ENCODE measurements at places on chromosomes 11 and 22.

DNA sequence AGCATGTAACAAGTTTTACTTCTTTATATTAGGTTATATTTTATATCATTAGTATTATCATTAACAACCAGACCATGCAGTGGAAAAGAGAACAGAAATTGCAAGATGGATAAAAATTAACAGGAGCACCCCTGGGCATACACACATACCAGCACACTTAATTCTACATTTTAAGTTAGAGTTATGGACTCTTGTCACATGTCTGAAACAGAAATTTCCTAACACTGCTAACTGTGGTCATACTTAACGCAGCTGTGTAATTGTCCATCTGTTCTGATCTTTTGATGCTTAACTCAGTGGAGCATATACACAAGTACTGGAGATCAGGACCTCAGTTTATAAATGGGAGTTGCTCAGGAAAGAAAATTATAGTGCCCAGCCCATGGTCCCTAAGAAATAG, 358 bp downstream of the OR52H1 start:
- no peak overlapping the region for H3K27ac ChIP-seq
- no peak for DNase-seq
- H3K4me1 ChIP-seq, result no peaks in the 10 kb centered on the region
- H3K4me3 ChIP-seq, result no peak overlapping the region

DNA sequence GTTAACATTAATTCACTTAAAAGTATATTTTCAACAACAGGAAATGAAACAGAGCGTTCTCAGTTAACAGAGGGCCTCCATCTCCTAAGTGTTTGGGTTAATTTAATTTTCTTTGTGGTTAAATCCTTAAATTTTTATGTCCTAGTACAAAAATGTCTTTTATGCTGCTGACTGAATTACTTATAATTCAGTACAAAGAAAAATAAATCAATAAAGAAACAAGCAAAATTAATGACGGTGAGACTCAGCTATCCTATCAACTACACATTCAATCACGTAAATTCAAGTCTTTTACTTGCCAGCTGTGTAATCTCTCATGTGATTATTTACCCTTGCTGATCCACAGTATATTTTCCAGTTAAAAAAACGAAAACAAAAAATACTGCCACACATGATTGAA, 81.4 kb downstream of the BBOX1 start:
- no peaks in the 10 kb centered on the region for H3K27me3 ChIP-seq
- H3K4me3 ChIP-seq, result no peak overlapping the region
- DNase-seq, result no peak
- H3K27ac ChIP-seq, result no peak overlapping the region

GRCh38 chr11:8227156-8228152, 36.2 kb downstream of the LMO1 start:
- no peak for DNase-seq
- no peak overlapping the region for H3K4me3 ChIP-seq
- H3K27ac ChIP-seq, result no peak overlapping the region
- no peaks in the 10 kb centered on the region for H3K4me1 ChIP-seq
- H3K27me3 ChIP-seq, result no peaks in the 10 kb centered on the region

DNA sequence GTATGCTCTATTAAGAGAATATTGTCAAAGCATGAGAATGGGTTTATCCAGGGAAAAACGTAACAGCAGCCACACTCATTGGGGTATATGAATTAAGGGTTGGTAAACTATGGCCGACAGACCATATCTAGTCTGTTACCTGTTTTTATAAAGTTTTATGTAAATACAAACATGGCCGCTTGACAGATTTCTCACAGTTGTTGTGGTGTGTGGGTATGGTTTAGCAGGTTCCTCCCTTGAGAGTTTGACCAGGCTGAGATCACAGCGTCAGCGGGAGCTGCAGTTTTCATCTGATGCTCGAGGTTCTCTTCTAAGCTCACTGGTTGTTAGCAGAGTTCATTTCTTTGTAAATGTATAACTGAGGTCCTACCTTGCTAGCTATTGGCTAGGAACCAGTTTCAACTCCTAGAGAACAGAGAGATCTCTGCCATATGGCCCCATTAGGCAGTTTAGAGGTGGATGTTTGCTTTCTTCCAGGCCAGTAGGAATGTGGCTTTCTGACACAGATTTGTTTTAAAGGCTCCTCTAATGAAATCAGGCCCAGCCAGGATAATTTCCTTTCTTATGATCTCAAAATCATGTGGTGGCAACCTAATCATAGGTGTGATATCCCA, 45.5 kb upstream of the GRIK4 start:
- H3K36me3 ChIP-seq, result no peaks in the 10 kb centered on the region
- no peaks in the 10 kb centered on the region for H3K4me1 ChIP-seq
- H3K27ac ChIP-seq, result no peak overlapping the region
- no peak for DNase-seq
- H3K4me3 ChIP-seq, result no peak overlapping the region
- H3K27me3 ChIP-seq, result no peaks in the 10 kb centered on the region

DNA sequence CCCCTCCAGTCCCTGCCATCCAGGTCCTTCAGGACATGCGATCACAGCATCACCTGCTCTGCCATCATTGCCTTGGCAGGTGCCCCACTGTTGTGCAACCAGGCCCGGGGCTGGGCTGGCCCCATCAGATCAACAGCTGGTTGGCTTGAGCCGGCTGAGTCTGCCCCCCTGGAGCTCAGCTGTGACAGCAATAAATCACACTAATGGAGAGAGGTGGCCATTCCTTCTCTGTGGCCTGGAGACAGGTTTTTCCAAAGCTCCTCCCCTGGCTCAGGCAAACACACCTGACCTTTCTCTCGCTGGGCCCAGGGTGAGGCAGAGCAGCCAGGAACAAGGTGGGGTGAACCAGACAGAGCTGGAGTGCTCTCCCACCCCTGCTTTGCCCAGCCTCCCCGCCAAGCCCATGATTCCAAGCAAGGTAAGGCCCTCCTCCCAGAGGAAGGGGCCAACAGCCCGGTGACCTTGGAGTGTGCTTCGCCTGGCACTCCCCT, 8.9 kb upstream of the FXYD2 start:
- no peak overlapping the region for H3K27ac ChIP-seq
- DNase-seq, result peak; percentile 17
- H3K27me3 ChIP-seq, result no peaks in the 10 kb centered on the region
- no peak overlapping the region for H3K4me3 ChIP-seq
- no peaks in the 10 kb centered on the region for H3K36me3 ChIP-seq

DNA sequence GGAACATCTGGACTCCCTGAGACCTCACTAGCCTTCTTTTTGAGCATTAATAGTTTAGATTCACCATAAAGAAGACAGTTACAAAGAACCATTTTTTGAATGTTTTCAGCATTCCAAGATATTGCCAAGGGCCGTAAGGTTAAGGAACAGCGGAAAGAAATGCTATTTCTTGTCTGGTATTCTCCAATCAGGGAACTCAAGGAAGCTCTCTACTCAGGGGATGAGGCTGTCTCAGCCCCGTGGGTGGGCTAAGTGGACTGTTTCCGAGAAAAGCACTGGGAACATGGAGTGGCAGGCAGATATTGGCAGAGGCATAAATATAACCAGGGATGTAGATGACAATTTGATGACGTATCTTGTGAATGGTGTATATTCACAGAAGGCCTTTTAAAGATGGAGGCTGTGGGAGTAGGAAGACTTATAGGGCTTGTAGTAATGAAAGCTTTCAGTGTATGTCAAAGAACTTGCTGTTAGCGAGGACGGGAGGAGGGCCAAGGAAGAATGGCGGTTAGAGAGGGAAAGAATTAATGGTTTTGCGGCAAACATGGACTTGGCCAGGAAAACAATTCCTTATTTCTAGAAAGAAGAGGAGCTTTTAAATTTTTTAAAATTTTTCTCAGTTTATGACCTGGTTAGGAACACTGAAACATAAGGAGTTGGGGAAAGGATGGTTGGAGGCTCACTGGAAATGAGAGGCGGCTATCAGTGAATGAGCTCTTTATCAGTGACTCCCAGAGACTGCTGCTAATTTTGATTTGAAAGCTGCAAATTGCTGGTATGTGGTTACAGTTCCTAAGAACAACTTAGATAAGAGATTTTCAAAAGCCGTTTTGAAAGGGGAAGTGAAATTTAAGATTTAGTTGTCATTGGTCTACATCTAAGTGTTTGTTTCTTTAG, 64.6 kb downstream of the ST3GAL4 start:
- H3K4me3 ChIP-seq, result no peak overlapping the region
- no peak overlapping the region for H3K27ac ChIP-seq
- H3K4me1 ChIP-seq, result peaks cover 4% of the 10 kb centered on the region
- no peak for DNase-seq
- no peaks in the 10 kb centered on the region for H3K27me3 ChIP-seq
- H3K36me3 ChIP-seq, result no peaks in the 10 kb centered on the region

- no peak overlapping the region for H3K27ac ChIP-seq
- peaks cover 2% of the 10 kb centered on the region for H3K27me3 ChIP-seq
- no peak for DNase-seq
- no peak overlapping the region for H3K4me3 ChIP-seq
- no peaks in the 10 kb centered on the region for H3K36me3 ChIP-seq
Measured at GRCh38 chr11:32331098-32331497, 104.2 kb downstream of the WT1 start.

DNA sequence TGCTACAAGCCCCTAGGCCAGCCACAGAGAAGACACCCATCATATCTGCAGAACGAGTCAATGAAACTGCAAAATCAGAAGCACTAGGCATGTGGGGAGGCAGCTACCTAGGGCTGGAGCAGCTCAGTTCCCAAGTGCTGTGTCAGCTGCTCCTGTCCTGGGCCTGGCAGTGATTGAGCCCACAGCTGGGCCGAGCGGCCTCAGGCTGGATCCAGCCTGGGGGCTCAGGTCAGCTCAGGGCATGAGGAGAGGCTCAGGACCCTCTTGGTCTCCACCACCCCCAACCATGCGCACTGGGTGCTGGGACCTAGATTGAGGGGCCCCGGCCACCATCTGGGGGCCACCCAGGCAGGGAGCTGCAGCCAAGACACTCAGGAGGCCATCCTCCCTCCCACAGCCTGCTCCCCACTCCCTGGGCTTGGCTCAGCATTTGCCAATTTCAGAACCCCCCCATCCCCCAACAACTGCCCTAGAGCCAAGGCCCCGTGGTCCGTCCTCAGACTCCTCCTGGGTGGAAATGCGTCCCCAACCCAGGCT, 2.4 kb upstream of the TNNT3 start:
- no peaks in the 10 kb centered on the region for H3K4me1 ChIP-seq
- H3K27ac ChIP-seq, result no peak overlapping the region
- no peaks in the 10 kb centered on the region for H3K36me3 ChIP-seq

DNA sequence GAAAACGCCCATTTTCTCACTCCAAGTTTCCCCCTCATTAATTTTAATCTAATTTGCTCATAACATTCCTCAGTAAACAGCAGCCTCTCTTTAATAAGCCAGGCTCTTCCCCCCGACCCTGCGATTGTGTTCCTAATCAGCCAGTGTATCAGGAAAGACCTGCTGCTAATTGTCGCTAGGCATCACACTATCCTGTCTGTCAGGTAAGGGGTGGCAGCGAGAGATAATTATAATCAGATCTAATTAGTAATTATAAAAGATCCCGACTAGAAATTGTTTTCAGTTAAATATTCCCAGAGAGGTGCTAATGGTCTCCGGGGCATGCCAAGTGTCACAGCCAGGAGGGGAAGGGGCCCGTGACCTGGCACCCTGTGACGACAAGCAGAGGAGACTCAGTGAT, 142.8 kb downstream of the ST3GAL4 start:
- no peaks in the 10 kb centered on the region for H3K27me3 ChIP-seq
- no peak for DNase-seq
- H3K36me3 ChIP-seq, result no peaks in the 10 kb centered on the region
- H3K27ac ChIP-seq, result no peak overlapping the region
- no peak overlapping the region for H3K4me3 ChIP-seq

GRCh38 chr22:27122574-27122973, 465.2 kb downstream of the MIAT start:
- H3K27ac ChIP-seq, result no peak overlapping the region
- no peak overlapping the region for H3K4me3 ChIP-seq
- H3K4me1 ChIP-seq, result no peaks in the 10 kb centered on the region
- H3K27me3 ChIP-seq, result no peaks in the 10 kb centered on the region
- no peak for DNase-seq
- H3K36me3 ChIP-seq, result no peaks in the 10 kb centered on the region

DNA sequence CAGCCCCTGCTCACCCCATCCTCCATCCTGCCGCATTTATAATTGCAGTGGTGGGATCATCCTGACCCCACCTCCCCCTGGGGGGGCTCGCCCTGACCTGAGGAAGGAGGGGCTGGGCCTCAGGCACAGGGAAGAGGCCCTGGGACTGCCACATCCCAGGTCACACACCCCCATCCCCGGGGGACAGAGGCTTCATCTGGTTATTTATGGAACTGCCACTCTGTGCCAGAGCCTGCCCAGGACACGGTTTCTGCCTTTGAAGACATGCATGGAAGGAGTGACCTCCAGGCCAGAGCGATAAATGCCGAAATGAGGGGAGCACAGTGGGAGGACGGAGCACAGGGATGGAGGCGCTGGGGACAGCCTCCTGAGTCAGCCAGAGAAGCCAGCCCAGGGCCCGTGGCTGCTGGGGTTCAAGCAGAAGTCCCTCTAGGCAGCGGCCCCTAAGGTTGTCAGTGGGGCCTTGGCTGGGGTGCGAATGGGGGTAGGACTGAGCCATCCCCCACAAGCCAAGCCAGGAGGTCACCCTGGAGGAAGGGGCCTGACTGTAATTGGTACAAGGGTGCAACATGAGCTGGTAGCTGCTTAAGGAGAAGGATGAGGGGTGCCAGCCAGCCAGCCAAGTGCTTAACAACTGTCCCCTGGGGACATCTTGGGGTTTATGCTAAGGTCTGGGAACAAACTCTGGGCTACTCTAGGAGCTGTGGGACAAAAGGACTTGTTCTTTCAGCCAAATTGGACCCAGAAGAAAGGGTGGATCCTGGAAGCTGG, 51.4 kb upstream of the SHISAL1 start:
- no peaks in the 10 kb centered on the region for H3K36me3 ChIP-seq
- no peak for DNase-seq
- no peak overlapping the region for H3K4me3 ChIP-seq
- H3K27me3 ChIP-seq, result no peaks in the 10 kb centered on the region
- H3K4me1 ChIP-seq, result no peaks in the 10 kb centered on the region
- H3K27ac ChIP-seq, result no peak overlapping the region

- H3K4me3 ChIP-seq, result peak overlapping the region; percentile 5
- H3K27ac ChIP-seq, result peak overlapping the region; percentile 78
- peaks cover 86% of the 10 kb centered on the region for H3K4me1 ChIP-seq
Measured at GRCh38 chr11:61107888-61108287, 5.6 kb downstream of the CD5 start.

GRCh38 chr11:83816572-83817187, 530.5 kb upstream of the CCDC90B start:
- H3K36me3 ChIP-seq, result no peaks in the 10 kb centered on the region
- no peaks in the 10 kb centered on the region for H3K27me3 ChIP-seq
- no peak overlapping the region for H3K27ac ChIP-seq
- H3K4me3 ChIP-seq, result no peak overlapping the region

DNA sequence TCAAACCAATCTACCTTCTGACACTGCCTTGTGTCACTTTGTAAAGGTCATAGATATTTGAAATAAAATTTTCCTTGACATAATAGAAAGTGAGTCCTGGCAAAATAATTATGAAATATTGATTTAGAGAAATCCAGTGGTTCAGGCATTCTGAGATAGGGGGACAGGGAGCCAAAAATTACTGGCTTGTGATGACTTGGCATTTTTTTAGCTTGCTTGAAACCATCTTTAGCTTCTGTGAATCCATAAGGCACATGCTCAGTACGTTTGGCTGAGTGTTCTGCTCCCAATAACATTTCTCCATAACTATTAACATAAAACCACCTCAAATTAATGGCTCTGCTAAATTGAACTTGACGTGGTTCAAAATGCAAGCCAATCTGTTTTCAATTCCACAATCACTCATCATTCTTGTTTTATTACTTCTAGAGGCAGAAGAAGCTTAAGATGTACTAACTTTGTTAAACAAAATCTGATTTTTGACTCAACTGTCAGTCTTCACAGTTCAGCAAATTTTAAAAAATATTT, 209.0 kb downstream of the LRRC4C start:
- no peak for DNase-seq
- no peaks in the 10 kb centered on the region for H3K4me1 ChIP-seq
- H3K27ac ChIP-seq, result no peak overlapping the region
- H3K27me3 ChIP-seq, result no peaks in the 10 kb centered on the region

Measured in naive thymus-derived CD4-positive, alpha-beta T cell (primary cell).